Stimulated activated CD8-positive, alpha-beta memory T cell treated with anti-CD3 and anti-CD28 coated beads, Interleukin-12 subunit alpha, Interleukin-12 subunit beta, amount 100 ng/mL, for 4 hours (primary cell): ENCODE measurements at places on chromosomes 11 and 22.
A peak's percentile ranks its signal among the peaks of the same experiment; 100 is the strongest.

GRCh38 chr22:46653596-46653995 is 33.4 kb downstream of the GRAMD4 start:
- DNase-seq = no peak

DNA sequence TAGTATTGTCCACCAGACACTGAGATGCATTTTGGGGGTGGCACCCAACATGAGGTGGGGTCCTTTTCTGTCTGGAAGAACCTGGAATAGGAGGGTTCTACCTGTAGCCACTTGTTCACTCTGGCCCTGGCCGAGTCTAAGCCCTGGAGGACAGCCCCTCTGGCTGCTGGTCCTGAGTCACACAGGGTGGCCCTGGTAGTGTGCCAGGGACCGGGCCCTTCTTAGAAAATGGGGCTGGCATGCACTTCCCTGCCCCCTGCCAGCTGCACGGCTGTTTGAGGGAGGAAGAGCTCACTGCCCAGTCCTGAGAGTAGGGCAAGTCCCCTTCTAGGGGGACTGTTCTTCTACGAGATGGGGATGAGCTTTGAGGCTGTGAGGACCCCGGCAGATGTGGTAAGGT is 2.2 kb downstream of the PLCB3 start:
- DNase-seq = no peak

GRCh38 chr11:61811831-61812230 is 5.0 kb downstream of the FADS1 start:
- no peak for DNase-seq

DNA sequence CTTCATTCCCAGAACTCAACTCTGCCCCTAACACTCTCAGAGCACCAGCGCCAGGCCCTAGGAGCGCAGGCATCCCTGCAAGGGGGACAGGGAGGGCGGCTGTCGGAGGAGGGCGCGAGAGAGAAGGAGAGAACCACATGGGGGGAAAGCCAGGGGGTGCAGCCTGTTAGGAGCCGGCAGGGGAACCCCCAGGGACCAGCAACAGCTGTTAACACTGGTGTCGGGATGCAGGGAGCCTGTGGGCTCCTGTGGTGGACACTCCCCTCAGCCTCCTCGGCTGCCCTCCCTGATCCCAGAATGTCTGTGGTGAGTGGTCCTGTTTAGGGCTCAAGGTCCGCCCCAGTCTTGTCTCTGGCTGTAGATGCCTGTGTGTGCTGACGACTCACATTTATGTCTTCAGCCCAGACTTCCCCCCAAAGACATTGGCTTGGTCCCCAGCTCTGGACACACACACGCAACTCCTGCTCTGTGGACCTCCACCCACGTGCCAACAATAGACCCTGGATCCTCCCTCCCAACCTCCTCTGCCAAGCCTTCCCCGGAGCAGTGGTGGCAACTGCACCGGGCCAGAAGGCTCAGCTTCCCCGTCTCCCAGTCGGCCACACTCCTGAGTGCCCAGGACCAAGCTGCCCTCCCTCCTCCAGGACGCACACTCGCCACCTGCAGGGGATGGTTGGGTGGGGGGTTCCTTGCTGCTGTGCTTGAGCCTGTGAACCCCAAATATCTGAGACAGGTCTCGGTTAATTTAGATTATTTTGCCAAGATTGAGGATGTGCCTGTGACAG is 817 bp upstream of the IFITM5 start:
- DNase-seq = no peak

GRCh38 chr11:57515332-57516060 is at the start of gene SLC43A1:
TSS of gene SLC43A1 (minus strand) at chr11:57515702. CDS start at chr11:57514111, 1,591 bp downstream.
- DNase-seq = peak; percentile 10

- DNase-seq = no peak
Observed at GRCh38 chr22:43592476-43592875, 180.7 kb downstream of the MPPED1 start.

GRCh38 chr22:36369922-36370791 is 17.6 kb downstream of the MYH9 start:
- no peak for DNase-seq

- no peak for DNase-seq
Observed at GRCh38 chr22:49014227-49015201, 813.2 kb downstream of the BRD1 start.

DNA sequence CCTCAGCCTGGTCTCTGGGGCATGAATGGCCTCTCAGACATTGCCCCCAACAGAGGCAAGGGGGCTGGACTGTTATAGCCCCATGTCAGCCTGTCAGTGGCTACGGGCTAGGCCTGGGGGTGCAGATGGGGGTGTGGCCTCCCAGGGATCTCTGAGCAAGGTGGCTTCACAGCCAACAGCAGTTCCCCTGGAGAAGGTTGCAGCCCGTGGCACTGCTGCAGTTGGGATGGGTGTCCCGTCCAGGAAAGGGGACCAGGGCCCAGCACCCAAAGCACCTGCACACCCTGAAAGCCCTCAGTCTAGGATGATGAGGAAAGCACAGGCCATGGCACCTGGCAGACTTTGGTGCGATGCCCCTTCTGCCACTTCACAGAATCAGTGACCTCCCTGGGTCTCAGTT is 101.3 kb downstream of the TP53I11 start:
- DNase-seq = no peak

- DNase-seq = no peak
Observed at GRCh38 chr22:37509059-37509860, 10.0 kb downstream of the CARD10 start.

DNA sequence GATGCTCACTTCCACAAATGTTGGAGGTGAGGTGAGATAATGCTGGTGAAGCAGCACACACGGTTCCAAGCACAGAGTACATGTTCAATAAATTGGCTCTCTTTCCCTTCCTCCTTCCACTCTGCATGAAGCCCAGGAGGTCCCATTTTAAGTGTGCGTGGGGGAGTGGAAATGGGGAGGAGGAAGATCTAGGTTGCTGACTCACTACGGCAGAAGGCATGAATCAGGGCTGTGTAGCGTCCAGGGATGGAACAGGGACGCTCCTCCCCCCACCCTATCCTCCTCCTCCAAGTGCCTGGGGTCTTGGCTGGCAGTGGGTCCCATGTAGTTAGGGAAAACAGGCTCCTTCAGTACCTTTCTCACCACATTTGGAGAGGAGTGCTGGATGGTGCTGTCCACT is 44.2 kb downstream of the TRIM66 start:
- DNase-seq = no peak

- no peak for DNase-seq
Observed at GRCh38 chr11:108938604-108939003, 273.7 kb downstream of the DDX10 start.

GRCh38 chr22:20865875-20866445 is 7.2 kb downstream of the SNAP29 start:
- no peak for DNase-seq

DNA sequence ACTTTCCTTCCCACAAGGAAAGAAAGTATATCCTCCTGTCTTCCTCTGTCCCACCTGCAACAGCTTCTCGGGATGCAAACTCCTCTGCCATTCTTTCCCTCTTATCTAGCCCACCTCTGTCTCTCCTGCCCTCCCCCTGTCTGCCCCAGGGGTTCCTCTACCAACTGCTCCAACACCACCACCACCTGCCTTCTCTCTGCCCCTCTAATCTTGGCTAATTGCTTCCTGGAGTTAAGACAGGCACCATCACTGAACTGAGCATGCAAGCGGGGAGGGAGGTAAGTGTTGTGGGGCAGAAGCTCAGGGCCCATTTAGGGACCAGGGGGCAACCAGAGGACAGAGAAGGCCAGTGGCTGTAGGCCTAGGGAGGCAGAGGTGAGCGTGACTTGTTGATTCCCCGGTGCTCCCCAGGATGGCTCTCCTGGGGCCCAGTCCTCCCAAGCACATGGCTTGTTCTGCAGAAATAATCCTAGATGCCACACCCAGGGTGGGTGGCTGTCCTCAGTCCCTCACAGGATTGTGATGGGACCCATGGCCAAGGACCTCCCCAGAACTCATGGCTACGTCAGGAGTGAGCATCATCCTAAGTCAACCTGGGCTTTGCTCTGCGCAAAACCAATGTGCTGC is 111.1 kb downstream of the TP53I11 start:
- no peak for DNase-seq

GRCh38 chr22:37626144-37626543 is 13.3 kb upstream of the SH3BP1 start:
- no peak for DNase-seq

GRCh38 chr11:14340721-14341120 is 18.3 kb downstream of the RRAS2 start:
- no peak for DNase-seq

- no peak for DNase-seq
Observed at GRCh38 chr11:17152306-17152705, 55.5 kb downstream of the PIK3C2A start.

- DNase-seq = no peak
Observed at GRCh38 chr11:17738151-17738973, 3.8 kb downstream of the KCNC1 start.

GRCh38 chr22:22440188-22440587 is 68.4 kb downstream of the ZNF280B start:
- DNase-seq = no peak
